ENCODE measurements at places on chromosomes 3 and 15.

- DNase-seq: no peak
Measured at GRCh38 chr3:116083683-116084082, 361.6 kb downstream of the LSAMP start.

GRCh38 chr3:77815467-77815866 is 775.6 kb downstream of the ROBO2 start:
- DNase-seq: no peak

DNA sequence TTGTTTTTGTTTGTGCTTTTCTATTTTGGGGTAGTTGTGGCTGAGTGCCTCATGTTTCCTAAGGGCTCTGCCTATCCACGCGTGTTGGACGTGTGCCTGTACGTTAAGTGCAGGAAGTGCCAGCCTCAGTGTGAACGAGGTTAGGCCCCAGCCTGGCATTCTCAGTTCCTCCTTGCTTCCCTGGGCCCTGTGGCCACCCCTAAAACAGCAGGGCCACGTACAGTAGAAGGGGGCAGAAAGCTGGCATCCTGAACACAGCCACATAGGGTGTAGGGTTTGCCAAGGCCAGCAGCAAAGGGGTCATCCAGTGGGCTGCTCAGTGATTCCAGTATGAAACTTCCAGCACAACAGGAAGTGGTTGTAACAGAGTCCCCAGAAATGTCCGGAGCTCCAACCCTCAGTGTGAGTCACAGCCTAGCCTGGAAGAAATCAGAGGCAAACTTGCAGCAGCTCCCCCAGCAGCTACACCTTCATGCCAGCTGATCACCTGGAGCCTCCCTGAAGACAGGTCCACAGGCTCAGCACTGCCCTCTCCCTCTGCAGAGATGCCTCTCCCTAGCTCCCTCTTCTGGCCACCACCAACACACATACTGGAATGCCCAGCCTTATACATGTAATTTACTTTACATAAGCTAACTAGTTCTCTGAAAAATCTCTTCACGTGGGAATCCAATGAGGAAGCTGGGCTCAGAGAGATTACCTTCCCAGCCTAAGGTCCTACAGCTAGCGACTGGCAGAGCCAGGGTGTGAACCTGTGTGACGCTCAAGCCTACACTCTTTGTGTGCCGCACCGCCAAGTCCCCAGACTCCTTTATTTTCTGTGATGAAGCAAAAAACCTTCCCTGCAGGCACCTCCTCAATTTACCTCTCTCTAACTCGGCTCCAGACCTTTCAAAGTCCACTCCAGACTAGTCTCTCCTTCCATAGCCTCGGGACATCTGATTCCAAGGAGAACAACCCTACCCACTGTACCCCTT is 26.6 kb downstream of the ILDR1 start:
- peak; percentile 32 for DNase-seq

DNA sequence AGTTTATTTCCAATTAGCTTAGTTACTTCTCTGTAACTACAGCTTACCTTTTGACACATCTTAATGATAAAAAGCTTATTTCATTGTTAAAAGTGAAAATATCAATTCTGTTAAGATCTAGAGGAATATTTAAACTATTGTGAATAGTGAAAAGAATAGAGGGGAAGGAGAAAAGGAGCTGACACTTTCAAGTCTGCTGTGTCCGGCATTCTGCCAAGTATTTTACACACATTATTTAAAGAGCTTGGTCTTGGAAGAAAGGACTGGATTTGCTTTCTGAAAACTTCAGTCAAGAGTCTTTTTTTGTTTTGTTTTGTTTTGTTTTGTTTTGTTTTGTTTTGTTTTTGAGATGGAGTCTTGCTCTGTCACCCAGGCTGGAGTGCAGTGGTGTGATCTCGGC is 34.8 kb downstream of the CCDC80 start:
- no peak for DNase-seq

DNA sequence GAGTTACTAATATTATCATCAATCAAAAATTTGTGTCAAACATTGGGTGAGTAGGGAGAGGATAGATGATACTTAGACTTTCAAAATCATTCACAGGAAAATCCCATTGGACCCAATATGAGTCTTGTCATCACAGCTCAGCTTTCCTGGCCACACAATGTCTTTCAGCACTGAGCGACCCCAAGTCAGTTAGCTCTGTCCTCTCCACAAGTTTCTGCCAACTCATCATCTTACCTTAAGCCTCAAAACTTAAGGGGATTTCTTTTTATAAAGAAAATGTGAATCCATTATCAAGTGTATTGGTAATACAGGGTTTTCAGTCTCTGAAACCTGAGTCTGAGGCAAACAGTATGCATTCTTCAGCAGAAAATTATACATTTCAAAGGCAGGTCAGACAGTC is 55.8 kb downstream of the SUMF1 start:
- no peak for DNase-seq

DNA sequence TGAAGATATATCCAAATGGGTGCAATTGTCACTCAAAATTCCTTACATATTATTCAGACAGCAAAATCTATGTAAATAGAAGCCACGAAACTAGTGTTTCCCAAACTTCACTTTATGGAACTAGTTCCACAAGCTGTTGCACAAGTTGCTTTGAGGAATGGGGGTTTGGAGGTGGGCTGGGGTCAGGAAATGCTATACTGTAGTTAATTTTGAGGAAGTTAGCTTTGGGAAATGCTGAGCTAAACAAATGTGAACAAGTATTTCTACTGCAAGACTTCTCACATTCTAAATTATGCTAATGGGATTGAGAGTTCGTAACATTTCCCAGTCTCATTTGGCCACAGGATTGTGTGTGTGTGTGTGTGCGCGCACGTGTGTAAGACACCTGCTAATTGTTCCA is 28.7 kb upstream of the SAMMSON start:
- no peak for DNase-seq

GRCh38 chr3:13479582-13480339 is at the start of gene HDAC11:
HDAC11 (plus strand) TSS chr3:13480306; CDS start chr3:13480348, 42 bp downstream.
- DNase-seq: peak; percentile 98

GRCh38 chr15:80878242-80878866 is 99.2 kb downstream of the CEMIP start:
- DNase-seq: no peak

GRCh38 chr3:17040322-17040989 is 155.7 kb downstream of the PLCL2 start:
- no peak for DNase-seq

DNA sequence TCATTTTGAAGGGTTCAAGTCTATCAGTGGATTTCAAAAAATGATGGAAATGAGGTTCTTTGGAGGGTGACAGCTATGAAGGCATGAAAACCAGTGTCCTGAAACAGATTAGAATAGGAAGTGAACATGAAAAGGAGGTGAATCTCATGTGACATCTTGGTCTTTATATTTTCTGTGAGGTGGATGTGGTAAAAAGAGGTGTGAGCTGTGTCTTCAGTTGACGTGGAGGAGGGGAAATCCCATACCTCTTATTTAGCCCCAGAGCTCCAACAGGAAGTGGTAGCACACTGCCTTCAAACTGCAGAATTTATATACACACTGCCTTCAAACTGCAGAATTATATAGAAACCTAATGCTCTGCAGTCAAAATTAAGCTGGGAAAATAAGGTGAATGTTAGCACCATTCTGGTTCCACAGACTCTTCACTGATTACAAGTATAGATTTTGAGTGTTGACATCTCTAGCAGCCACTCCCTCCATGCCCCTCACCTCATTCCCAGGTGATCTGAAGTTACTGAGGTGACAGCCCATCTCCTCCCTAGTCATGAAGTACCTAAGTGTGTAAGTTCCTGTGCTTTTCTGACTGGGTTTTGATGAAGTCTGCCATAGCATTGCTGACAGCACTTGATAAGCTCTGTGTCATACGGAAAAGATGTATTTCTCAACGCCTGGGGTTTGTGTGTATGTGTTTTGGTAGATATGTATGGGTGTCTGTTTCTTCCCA is 2.7 kb downstream of the RAB8B start:
- DNase-seq: peak; percentile 78

GRCh38 chr15:57156210-57156884 is 220.0 kb upstream of the CGNL1 start:
- no peak for DNase-seq

DNA sequence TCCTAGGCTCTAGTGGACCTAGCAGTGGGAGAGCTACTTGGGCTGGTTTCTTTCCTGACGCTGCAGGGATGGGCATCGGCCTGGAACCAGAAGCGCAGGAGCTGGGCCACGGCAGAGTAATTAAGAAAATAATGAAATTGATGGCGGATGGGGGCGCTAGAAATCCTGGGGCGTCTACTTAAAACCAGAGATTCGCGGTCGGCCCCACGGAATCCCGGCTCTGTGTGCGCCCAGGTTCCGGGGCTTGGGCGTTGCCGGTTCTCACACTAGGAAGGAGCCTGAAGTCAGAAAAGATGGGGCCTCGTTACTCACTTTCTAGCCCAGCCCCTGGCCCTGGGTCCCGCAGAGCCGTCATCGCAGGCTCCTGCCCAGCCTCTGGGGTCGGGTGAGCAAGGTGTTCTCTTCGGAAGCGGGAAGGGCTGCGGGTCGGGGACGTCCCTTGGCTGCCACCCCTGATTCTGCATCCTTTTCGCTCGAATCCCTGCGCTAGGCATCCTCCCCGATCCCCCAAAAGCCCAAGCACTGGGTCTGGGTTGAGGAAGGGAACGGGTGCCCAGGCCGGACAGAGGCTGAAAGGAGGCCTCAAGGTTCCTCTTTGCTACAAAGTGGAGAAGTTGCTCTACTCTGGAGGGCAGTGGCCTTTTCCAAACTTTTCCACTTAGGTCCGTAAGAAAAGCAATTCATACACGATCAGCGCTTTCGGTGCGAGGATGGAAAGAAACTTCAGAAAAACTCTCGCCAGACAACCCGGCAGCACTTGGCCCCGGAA is 6.1 kb downstream of the SOX14 start:
- no peak for DNase-seq

DNA sequence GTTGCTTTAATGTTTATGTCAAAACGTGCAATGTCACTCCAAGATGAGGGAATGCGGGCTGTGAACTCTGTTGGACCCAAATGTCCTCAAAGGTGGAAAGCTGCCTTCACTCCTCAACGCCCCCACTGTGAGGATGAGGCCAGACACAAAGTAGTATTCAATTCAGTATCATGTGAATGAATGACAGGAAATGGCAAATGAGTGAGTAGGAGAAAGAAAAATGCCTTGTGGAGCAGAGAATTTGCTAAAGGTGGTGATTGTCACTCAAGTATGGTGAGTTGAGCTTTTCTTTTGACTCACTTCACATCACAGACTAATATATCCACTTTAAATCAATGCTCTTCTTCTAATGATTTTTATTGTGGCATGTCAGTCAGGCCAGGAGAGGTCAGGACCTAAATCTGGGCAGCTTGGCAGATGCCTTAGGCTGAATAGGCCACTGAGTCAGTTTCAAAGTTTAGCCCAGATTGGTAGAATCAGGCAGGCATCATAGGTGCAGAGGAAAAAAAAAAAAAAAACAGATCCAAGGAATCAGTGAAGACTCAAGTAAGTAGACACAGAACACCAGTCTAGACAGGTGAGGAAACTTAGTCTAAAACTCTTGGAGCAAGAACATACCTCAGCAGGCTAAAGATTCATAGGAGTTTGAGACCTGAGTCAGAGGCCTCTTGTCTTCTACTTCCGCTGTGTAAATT is 71.0 kb upstream of the ZBED2 start:
- no peak for DNase-seq

GRCh38 chr3:83438188-83438587 is 1520.6 kb upstream of the CADM2 start:
- no peak for DNase-seq

DNA sequence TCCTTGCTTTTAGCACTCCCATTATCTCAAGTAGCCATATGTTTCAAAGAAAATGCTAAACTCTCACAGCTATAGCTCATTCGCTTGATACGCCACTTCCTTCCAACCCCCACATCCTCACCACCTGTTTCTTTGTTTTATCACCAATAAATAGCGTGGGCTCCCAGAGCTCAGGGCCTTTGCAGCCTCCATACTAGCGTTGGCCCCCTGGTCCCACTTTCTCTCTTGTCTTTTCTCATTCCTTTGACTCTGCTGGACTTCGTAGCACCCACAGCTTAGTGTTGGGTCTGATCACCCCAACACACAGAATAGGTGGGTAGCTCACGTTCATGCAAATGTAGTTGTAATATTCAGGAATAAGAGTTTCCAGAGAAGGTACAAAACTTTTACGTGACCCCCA is 4.1 kb upstream of the GPD1L start:
- DNase-seq: no peak

- no peak for DNase-seq
Measured at GRCh38 chr3:170012683-170013400, 25.0 kb upstream of the GPR160 start.

DNA sequence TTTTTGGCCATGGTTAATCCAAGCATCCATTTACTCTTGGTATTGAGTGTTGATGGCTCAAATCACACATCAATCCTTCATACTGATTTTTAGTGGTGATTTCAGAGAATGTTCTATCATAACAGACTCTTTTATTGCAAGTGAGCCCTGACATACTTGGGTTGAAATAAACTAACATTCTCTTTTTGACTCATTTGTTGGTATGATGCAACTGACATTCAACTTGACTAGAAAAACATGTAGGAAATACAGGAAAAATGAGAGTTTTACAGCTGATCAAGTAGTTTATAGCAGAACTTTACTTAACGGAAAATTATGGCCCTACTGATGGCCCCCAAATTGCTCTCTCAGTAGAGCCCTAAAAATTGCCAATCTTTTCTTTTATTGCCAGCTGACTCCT is 173.9 kb upstream of the CD96 start:
- DNase-seq: no peak

DNA sequence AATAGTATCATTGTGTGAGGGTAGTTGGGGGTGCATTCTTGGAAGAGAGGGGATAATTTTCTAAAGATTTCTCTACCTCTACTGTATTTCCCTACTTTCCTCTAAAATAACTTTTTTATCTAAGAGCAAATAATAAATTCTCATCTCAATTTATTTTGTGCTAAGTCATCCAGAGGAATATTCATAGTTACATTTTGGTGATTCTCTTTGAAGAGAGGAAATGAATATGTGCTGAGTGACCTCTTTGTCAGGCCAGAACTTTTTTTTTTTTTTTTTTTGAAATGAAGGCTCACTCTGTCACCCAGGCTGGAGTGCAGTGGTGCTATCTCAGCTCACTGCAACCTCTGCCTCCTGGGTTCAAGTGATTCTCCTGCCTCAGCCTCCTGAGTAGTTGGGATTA is 15.1 kb upstream of the CCDC80 start:
- DNase-seq: no peak

- DNase-seq: peak; percentile 69
Measured at GRCh38 chr3:71652781-71653413, 69.4 kb upstream of the FOXP1 start.

DNA sequence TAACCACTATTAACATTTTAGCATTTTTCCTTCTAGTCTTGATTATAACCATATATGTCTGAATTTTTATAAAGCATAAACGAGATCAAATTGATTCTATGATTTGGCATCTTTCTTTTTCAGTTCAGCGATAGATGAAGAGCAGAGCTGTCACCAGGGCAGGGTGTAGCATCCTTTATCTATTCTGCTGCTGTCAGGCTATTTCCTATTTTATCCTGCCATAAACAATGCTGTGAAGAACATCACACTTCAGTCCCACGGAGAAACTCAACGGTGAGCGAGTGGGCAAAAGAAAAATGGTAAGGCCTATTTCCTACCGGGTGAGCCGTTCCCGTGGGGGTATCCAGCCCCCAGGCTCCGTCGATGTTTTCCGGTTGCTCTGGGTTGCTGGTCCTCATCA is 15.5 kb downstream of the TMEM40 start:
- no peak for DNase-seq

- DNase-seq: no peak
Measured at GRCh38 chr3:115503394-115503793, 119.9 kb upstream of the GAP43 start.

- DNase-seq: no peak
Measured at GRCh38 chr3:134161898-134162615, 88.6 kb downstream of the RYK start.
